Activated CD8-positive, alpha-beta memory T cell treated with anti-CD3 and anti-CD28 coated beads for 24 hours (primary cell): ENCODE measurements at places on chromosomes 3 and 15.

DNA sequence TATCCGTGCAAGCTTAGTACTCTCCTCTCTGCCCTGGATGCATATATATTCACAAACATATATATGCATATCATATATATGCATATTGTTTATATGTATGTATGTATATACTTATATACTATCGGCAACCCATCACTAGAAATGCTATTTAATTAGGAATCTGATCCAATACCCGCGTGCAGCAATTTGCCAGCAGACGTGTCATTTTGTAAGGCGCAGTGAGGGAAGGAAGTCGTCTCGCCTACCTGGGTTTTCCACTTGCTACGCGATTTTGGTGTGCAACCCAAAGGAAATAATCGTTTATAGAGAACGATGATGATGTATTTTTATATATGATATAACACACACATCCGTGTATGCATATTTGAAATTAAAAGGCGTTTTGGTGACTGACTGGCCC lies 5.6 kb upstream of the FEZF2 start:
- DNase-seq: no peak

- DNase-seq: peak; percentile 46
These were observed 58.8 kb upstream of the SLC6A11 start for GRCh38 chr3:10757021-10757820.

DNA sequence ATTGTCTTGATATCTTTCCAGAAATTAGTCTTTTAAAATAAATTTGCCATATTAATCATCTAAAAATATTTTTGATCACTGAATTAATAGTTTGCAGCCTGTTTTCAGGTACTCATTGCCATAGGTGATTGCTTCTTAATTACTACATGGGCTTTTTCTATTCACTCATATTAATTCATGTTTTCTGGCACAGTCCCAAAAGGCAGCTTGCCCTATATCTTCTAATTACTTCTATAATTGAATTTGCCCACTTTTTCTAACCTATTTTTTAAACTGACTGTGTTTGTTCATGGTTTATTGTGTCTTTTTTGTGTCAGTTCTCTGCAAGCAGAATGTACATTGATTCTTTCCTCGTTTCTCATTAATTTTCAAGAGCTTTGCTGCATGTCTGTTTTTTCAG lies 85.7 kb upstream of the SOX2 start:
- DNase-seq: no peak

- no peak for DNase-seq
These were observed 49.3 kb downstream of the TMOD3 start for GRCh38 chr15:51878446-51879386.

- DNase-seq: no peak
These were observed 75.3 kb upstream of the TGFBR2 start for GRCh38 chr3:30531017-30531570.

DNA sequence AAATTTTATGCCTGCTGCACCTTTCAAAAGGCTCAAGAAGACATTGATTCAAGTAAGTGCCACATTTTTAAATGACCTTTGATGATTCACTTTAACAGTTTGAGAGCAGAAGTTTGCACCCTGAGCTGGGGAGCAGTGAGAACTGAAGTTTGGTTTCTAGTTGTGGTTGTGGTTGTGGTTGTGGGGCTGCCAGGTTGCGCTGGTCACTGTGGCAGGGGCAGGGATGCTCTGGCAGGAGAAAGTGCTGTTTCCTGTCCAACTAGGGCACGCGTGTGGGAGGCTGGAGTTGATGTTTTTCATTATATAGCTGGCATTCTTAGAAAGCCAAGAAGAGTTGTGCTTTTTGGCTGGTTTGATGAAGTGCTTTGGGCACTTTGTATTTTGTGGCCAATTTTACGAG lies 339.7 kb upstream of the NR2F2 start:
- no peak for DNase-seq

DNA sequence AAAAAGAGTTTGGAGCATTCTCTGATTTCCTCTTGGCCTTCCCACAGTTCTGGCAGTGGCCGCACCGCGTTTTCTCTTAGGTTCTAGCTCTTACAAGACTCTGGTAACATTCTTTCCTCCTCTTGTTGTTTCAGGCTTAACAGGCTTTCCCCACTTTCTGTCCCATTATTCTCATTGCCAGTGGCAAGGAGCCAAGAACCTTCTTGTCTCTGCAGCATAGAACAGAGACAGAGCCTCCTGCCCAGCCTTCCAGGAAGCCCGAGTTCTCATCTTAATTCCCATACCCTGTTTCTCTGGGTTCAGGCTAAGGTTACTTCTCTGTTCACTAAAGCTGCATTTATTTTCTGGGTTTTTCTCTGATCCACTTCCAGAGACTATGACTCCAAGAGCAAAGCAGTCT lies 61.1 kb downstream of the DUT start:
- no peak for DNase-seq

DNA sequence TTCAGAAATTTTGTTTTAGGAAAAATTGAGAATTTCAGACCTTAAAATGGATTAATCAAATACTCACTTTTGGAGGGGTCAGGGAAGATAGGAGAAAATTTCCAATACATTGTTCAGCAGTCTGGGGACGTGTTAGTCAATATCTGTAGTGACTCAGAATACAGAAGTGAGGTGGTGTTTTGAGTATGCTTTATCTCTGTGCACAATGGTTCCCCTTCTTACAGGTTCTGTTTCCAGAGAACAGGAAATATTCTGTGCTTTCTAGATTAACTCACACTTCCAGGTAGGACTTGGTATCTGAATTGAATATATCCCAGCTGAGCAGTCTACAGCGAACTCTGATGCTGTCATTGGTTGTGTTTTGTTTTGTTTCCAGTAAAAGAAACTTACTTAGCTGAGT lies 30.7 kb upstream of the CCDC54 start:
- DNase-seq: no peak

DNA sequence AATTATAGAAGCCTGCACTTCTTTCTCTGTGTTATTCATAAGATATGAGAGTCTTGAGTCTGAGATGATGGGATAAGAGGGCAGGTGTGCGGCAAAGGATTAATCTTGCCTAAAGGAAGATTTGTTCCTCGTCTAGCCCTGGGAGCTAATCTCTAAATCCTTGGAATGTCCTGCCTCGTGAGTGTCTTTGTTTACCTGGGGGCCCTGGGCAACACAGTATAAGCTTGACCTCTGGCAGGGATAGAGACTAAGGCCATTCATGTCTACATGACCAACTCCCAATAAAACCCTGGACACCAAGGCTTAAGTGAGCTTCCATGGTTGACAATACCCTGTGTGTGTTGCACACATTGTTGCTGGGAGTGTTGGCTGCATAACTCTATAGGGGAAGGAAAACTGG lies 3.2 kb upstream of the AGBL1 start:
- no peak for DNase-seq
